Cerebellar nuclear complex (tissue), 1 donor: ENCODE measurements at places on chromosomes 5 and 9.

DNA sequence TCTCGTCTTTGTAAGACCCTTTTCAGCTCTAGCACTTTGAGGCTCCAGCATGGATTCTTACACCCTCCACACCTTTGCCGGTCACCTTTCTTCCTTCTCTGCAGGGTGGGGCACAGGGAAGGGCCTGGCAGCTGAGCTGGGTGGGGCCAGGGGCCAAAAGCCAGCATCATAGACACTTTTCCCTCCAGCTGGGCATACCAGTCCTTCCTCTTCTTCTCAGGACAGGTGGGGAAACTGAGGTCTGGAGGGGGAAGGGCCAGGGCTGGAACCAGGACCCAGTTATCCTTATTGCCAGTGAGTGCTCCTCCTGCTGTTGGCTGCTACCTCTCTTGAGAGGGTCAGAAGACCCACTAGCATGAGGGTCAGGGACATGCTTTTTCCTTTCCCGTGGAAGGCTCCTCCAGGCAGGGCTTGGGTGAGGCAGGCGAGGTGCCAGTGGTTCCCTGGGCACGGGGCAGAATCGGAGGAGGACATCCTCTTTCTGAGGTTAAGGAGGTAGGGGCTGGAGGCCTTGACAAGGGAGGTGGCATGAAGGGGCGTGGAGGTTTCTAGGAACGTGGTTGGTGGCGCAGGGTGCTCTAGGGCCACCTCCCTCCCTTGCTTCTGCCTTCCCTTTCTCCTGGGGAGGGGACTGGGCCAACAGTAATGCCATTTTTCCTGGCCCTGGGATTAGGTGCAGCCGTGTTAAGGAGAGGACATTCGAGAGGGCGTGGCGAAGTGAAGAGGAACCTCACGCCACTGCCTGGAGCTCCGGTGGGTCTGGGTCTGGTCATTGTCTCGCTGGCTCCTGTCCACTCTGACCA lies at the start of gene NDST1:
Gene NDST1 (plus strand): TSS at position 658 of the 803 bp plus-strand sequence. CDS start 13,124 bp downstream, outside the sequence.
- DNase-seq, result no peak

- DNase-seq, result no peak
Observed at GRCh38 chr5:139457653-139458306, 4.8 kb downstream of the ECSCR start.

DNA sequence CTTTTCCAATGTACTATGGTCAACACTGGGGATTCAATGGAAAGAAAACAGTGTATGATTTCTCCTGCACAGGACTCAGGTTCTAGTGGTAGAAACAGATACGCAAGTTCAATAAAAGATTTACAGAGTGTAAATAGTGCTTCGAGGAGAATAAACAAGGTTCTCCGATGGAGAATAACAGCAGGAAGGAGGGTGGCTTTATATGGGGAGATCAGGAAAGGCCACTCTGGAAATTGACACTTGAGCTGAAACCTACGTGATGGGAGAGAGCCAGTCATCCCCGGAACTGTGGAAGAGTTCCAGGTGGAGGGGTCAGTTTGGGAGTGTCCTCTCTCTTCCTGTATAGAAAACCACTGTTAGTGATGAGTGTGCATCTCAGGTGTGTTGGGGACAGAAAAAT lies 65.9 kb downstream of the GARNL3 start:
- no peak for DNase-seq

DNA sequence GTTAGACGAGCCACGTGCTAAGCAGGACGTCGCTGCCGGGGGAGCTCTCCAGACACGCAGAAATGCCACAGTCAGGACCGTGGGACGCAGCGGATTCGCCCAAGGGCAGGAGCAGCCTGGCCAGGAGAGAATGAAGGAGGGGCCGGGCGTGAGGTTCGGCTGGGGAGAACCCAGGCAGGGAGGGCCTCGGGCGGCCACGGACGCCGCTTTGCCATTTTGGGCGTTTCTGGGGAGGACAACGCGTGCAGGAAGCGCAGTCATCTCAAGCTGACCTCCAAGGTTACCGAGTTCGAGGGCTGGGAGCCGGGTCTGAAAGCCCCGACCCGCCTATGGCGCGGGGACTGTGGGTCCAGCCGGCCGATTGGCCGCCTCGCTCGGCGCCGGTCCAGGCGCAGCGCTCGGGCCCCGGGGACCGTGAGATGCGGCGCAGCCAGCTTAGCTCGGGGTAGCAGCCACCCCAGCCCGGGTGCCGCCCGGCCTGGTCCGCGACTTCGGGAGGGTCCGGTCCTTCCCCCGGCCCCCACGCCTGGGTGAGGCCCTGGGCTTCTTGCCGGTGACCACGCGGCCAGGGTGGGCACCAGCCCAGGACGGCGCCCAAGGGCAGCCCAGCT lies 760 bp upstream of the MAN1B1 start:
- no peak for DNase-seq

GRCh38 chr9:93224591-93224990 lies 40.7 kb downstream of the WNK2 start:
- DNase-seq, result no peak

DNA sequence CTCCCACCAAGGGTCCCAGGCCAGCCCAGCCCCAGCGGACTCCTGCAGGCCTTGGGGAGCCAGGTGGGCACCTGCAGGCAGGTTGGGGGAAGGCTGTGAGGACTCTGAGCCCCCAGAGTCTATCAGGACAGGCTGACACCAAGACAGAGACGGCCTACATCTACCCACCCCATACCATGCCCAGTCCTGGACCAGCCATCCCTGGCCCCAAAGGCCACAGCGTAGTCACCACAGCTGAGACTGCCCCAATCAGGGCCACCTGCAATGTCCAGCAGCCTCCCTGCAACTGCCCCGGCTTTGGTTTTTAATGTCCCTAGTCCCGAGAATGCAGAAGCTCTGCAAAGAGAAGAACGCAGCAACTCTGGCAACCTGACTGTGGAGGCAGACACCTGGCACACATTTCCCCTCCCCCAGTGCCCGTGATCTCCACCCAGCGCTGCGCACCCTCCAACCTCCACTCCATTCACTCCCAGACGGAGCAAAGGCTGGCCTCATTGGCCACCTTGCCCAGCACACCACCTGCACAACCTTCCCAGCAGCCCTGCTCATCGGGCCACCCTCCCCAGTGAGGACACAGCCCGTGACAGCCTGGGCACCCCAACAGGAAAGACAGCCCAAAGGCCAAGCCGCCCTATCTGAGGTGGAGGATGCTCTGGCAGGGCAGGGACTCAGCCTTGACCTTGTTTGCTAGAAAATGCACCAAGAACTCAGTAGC lies 14.9 kb downstream of the ADAMTS2 start:
- no peak for DNase-seq

DNA sequence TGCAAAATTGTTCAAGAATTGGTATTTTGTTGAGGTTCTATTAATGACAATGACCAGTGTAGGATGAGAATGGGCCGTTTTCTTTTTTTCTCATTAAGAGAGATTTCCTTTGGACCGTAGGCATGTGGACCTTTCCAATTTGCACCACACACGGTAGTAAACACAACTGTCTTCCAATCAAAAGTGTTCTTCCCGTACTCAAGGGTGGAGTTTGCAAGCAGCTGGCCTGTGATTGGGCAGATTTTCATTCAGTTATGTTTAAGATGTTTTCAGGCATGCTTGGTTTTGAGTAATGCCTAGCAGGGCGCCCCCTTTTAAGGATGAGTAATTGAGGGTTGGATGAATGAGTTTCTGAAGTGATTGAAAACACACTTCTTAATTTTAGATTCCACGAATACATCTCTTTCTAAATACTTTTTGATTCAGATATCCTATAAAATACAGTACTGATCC lies 2.5 kb downstream of the KDM3B start:
- no peak for DNase-seq

GRCh38 chr5:77066823-77067442 lies 20.2 kb downstream of the ZBED3 start:
- no peak for DNase-seq

- DNase-seq, result no peak
Observed at GRCh38 chr5:2299388-2300220, 416.9 kb upstream of the IRX4 start.

- DNase-seq, result no peak
Observed at GRCh38 chr9:92711844-92712243, 41.9 kb upstream of the IPPK start.

DNA sequence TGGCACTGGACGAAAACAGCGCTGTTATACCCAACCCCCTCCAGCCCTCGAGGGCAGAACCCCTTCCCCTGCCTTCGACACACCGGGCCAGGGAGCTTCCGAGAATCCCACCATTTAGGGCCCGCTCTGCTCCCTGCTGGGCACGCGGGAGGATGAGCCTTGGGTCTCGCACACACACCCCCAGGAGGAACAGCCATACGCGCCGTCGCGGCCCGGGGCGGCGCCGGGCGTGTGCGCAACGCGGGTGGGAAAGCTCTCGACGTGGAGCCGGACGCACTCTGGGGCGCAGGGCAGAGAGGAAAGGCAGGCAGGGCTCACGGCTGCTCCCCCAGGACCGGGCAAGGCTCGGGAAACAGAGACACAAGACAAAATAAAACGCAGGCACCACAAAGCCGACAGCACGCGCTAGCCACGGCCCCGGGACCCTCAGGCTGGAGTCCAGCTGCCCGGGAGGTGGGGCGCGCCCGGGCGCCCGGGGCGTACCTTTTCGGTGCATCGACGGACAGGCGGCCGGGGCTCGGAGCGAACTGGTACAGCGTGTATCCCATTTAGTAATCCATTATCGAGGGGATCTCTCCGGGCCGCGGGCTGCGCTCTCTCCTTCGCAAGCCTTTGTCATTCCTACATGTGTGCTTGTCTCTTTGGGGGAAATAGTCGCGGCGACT lies 789 bp downstream of the SEMA6A start:
- no peak for DNase-seq

DNA sequence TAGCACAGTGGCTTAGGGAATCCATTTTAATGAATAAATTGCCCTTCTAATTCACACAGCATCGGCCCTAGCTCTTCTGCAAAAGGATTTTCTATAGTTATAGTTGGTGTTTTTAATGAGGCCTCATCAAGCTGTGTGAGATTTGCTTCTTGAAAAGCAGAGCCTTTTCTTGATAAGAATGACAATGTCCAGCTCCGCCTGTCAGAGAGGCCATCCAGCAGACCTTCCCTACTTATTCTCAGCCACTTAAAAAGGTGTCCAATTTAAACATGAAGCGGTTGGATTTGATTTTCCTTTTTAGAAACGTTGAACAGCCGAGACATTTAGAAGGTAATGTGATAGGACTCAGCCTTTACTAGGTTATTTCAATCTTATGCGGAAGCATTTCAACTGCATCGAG lies 134.4 kb downstream of the ZNF608 start:
- no peak for DNase-seq

- DNase-seq, result no peak
Observed at GRCh38 chr5:154242442-154242841, 51.9 kb downstream of the GALNT10 start.

DNA sequence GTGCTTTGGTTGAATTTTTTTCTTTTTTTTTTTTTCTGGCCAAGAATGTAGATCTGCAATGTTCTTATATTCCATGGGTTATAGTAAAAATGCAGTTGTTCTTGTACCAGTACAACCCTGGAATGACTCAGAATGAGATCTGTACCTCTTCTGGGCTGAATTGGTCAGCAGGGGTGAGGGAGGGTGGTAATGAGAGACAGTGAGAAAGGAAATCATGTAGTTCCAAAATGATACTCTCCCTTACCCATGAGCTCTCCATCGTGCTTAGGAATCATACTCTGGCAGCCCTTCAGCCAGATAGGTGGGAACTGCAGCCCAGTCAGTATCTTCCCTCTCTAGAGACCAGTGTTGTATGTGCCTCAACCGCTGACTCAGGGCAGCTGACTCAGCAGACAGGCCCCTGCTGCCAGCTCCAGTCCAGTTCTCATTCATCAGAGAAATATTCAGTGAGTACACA lies 2.1 kb upstream of the GLIS3 start:
- DNase-seq, result no peak

DNA sequence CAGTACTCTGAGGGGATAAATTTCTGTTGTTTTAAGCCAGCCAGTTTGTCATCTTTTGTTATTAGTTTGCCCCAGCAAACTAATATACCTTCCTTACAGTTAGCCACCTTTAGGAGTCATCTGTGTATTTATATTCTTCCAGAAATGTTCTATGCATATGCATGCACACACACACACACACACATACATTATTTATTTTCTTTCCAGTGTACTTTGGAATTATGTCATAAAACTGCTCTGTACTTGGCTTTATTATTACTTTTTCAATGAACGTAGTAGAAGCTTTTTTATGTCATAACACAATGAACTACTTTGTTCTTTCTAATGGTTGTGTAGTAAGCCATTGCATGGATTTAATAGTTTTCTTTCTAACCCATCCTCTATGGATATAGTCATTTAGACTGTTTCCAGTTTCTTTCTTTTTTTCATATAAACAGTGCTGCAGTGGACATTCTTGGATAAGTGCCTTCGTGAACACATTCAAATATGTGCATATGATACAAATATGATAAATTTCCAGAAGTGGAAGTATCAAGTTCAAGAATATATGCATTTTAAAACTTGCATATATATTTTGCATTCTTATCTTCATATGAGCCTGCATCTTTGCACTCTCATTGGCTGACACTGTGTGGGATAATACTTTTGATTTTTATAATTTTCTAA lies 26.6 kb upstream of the DAB2 start:
- no peak for DNase-seq

DNA sequence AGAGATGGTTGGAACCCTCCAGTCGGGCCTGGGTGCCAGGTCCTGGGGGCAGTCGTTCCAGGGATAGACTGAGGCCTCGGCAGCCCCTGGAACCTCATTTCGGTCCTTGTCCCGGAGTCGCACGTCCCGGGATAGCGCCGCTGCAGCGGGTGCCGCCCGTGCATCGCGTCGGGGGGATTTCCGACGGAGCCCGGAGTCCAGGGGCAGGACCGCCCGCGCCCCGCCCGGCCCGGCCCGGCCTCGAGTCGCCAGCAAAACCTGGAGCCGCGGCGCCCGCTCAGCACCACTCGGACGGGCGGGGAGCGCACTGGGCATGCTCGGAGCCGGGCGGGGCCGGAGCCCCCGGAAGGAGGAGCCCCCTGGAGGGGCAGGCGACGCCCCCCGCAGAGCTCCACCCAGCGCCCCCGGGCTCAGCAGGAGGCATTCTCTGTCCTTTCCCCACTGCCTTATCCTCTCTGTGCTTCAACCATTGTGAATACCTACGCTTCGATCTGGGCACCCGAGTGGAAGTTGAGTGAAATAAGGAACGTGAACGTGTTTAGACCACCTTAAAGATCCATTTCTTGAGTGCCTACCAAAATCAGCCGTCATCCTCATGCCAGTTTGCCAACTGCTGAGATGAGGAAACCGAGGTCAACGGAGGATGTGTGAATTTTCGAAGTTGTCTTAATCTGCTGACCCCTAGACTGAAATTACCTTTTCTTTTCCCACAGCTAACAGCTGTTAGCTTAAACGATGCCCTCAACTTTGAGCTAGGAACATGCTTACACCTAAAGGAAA lies 1.7 kb upstream of the PTPN3 start:
- no peak for DNase-seq

- no peak for DNase-seq
Observed at GRCh38 chr5:36059571-36060419, 6.9 kb downstream of the UGT3A2 start.
